ENCODE measurements at places on chromosomes 7 and 10.

- no peak for DNase-seq
These were observed 9.9 kb downstream of the SGMS1 start for GRCh38 chr10:50613726-50614443.

DNA sequence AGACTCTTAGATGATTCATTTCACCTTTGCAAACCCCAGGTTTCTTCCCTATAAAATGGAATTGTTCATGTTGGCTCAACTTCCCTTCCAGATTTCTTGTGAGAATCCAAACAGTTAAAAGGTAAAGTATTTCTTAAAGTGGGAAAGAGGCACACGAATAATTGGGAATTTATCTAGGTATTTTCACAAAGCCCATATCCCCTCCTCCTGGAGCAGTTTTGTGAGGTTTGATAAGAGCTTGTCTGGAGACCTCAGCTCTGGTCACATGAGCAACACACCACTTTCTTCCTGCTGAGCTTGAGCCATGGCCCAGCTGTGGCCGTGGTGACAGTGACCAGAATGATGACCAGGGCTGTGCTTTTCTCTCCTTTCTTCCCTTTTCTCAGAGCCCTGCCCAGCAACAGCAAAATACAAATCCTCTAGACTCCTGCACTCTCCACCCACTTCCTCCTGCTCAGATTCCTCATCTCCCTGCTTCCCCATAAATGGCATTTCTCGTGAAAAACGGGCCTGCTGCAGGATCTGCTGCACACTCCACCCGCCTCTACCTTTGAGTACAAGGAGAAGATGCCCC is 87.7 kb downstream of the PIK3CG start:
- DNase-seq, result no peak

GRCh38 chr10:8543361-8544056 is 489.0 kb downstream of the GATA3 start:
- no peak for DNase-seq

DNA sequence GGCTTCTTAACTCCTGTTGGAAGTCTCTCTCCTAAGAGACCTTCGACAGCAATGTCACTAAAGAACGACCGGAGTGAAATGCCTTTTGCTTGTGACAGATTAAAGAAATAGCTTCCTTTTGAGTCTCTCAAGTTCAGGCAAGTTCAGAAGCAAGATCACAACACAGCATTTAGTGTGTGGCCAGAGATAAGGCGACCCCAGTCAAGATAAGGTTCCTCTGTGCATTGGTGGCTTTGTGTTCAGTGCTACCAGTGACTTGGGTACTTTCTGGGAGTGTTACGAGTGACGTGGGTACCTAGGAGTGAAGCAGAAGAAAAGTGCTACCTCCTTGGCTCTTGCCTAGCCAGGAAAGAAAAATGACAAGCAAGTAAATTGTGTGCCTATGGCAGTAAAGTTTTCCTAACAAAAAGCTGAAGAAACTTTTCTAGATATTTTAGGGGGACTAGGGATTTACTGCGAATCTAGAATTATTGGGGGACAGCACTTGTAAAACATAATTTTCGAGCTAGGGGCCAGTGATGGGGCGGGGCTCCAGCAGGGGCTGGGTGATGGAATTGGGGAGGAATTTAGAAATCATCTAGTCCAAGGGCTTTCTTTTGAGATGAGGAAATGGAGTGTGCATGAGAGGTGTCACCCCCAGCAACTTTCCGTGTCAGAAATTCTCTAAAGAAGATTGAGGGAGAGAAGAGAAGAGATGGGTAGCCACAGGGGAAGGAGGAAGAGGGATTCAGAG is 191.9 kb upstream of the LYZL2 start:
- no peak for DNase-seq

DNA sequence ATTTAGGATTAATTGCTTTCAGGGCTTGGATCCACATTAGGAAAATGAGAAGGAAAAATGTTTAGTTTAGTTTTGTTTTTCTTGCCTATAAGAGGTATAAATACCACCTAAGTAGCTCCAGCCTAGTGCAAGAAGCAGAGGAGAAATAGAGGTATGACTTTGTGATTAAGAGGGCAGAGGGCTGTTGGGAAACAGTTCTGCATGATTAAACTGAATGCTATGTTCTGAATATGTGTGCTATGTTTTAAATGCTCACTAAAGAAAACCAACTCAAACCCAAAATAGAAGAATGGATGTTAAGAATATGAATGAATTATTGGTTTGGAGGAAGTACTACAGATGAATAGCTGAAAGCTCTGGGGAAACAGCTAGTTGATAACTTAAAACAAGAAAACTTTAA is 7.6 kb downstream of the CALCR start:
- no peak for DNase-seq

- no peak for DNase-seq
These were observed 66.3 kb upstream of the CAV2 start for GRCh38 chr7:116433246-116433645.

GRCh38 chr10:70481831-70482530 is 3.4 kb downstream of the PALD1 start:
- no peak for DNase-seq

DNA sequence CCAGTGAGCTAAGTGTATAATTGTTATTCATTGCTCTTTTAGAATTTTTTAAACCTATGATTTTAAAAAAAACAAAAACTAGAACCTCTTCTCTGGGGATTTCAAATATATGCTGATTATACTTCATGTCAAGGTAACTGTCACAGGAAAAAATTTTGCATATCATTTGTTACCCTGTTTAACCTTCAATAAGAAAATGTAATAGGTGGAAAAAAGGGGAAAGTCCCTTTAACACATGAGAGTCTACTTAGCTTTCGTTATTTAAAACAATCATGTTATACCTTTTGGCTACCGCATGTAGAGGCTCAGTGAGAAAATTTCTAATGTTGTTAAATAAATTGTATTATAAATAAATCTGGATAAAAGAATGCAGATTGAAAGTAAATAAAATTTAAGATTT is 190.1 kb upstream of the AKR1E2 start:
- DNase-seq, result no peak

DNA sequence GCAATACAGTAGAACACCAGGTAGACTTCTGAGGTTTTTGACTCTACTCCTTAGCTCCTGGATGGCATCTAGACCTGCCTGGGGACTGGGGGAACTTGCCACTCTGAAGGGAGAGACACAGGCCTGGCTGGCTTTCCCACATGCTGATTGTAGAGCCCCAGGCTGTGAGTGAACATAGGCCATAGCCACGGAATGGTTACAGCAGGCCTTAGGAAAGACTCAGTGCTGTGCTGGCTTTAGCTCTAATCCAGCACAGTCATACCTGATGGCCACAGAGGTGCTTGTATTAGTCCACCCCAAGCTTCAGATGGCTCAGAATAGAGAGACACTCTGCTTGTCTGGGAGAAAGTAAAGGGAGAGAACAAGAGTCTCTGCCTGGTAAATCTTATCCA is 35.0 kb upstream of the ARHGAP12 start:
- DNase-seq, result no peak

DNA sequence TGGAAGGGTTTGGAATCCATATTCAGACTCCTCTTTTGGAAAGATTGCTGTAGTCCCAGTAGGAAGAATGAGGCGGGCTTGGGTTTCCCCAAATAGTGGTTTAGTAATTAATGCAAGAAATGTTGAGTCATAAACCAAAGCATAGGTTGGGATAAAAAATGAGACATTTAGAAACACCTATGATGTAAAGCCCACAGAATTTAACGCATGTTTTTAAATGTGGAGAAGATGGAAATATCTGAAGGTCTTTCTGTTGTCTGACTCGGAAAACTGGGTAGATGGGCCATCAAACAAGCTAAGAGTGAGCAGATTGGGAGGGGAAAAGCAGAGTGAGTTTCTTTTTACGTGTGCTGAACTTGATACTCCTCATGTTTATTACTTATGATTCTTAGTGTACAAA is 62.2 kb downstream of the LANCL2 start:
- no peak for DNase-seq

- DNase-seq, result no peak
These were observed 11.0 kb downstream of the CUX1 start for GRCh38 chr7:101828301-101829020.

- no peak for DNase-seq
These were observed 81.1 kb downstream of the PRTFDC1 start for GRCh38 chr10:24871011-24871935.

DNA sequence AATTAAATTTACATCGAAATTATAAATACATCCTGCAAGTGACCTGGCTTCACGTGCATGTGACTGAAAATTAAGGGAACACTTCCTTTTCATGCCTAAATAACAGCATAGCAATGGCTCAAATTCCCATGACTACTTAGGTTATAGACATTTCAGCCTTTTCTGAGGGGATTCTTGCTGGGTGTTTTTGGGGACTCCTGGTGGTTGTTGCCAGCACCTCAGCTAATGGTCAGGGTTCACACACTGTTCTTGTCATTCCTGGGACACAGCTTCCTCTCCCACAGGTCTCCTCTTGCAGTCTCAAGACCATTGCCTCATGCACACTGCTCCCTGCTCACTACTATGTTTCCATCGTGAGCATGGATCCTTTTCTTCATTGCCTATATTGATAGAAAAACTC is 148.9 kb upstream of the GLI3 start:
- no peak for DNase-seq

- no peak for DNase-seq
These were observed 15.0 kb downstream of the PRKAR2B start for GRCh38 chr7:107059468-107059867.

GRCh38 chr7:148129023-148129422 is 461.5 kb upstream of the C7orf33 start:
- DNase-seq, result no peak

DNA sequence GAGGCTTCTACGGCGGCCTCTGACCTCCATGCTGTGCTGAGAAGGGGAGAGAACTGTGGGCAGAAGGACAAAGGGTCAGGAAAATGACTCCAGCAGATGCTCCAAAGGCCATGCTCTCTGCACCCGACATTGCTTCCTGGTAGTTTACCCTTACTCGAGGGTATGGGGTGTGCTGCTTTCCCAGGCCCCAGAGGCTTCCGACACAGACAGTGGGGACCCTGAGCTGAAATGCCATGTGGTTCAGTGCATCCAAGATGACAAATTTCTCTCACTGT is 130.9 kb downstream of the PTPN20 start:
- DNase-seq, result no peak

DNA sequence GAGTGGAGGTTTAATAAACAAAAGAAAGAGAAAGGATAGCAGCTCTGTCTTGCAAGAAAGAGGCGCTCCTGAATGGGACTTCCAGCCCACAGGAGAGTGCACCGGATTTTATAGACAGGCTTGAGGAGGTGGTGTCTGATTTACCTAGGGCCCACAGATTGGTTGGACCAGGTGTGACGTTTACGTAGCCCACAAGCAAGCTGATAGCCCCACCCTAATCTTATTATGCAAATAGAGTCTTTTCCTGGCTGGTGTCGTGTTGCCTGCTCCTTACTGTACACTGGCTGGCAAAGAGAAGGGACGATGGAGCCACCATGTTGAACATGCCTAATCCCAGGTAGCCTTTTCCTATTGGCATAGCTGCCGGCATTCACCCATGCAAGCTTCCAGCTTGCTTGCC is 319.7 kb upstream of the POM121L12 start:
- no peak for DNase-seq

GRCh38 chr7:17183630-17184328 is 114.7 kb upstream of the AHR start:
- DNase-seq, result no peak

GRCh38 chr7:2873686-2874551 is 29.8 kb upstream of the GNA12 start:
- no peak for DNase-seq

DNA sequence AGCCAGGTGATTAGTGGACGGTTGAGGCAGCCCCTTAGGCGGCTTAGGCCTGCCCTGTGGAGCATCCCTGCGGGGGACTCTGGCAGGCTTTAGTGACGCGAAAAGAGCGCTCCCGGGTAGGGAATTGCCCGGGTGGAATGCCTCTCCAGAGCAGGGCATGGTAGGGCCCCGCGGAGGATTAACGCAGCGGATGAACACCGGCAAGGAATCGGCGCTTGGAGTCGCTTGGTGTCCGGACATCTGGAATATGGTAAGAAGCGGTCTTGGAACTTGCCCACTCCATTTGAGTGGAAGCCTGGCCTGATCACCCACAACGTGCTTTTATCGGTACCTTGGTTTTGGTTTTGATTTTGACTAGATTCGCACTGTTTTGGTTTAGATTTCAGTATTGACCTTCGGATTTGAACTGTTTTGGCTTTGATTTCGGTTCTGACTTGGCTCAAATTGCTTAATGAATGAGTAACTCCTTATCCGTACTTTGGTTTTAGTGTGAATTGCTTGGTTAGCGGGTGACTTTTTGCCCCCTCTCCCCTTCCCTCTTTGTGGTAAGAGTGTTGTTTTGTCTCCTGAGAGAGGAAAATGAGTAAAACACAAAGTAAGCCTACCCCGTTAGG is 24.2 kb upstream of the CHST3 start:
- DNase-seq, result no peak

GRCh38 chr7:69937097-69937496 is 338.8 kb downstream of the AUTS2 start:
- no peak for DNase-seq

GRCh38 chr7:26492816-26493215 is 201.2 kb downstream of the SNX10 start:
- no peak for DNase-seq

DNA sequence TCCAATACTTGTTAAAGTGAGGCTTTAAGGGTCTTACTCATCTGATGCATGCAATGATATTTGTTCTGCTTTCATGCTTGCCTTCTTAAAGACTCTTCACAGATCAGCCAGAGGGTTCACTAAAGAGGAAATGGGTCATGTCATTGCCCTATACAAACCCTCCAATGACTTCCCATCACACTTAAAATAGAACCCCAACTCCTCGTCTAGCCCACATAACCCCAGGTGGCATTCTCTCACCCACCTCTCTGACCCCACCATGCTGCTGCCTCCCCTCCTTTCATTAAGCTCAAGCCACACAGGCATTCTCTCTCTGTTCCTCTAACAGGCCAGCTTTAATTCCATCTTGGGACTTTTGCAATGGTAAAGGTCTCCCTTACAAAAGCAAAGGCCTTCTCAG is 253.6 kb downstream of the GRID1 start:
- no peak for DNase-seq

Data from stimulated activated CD8-positive, alpha-beta memory T cell treated with anti-CD3 and anti-CD28 coated beads, Interleukin-15, amount 100 ng/mL, for 24 hours (primary cell).